ENCODE measurements at places on chromosomes 12 and 14.

DNA sequence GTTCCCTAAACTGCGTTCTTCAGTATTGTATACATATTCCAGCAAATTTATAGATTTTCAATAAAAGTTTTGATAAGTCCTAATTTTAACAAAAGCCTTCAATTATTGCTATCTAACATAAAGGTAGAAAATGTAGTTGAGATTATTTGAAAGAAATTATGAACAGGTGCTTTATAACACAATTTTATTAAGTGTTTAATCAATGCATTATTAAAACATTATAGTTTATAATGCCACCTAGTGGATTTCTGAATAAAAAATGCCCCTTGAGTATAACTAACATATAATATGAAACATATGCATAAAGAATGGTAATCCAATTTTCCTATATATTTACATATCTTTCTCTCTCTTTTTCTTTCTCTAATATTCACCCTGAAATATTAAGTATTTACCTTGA, 515.3 kb downstream of the SLC6A15 start:
- DNase-seq: no peak

- no peak for DNase-seq
These were observed 115.0 kb downstream of the DACT1 start for GRCh38 chr14:58752771-58753201.

DNA sequence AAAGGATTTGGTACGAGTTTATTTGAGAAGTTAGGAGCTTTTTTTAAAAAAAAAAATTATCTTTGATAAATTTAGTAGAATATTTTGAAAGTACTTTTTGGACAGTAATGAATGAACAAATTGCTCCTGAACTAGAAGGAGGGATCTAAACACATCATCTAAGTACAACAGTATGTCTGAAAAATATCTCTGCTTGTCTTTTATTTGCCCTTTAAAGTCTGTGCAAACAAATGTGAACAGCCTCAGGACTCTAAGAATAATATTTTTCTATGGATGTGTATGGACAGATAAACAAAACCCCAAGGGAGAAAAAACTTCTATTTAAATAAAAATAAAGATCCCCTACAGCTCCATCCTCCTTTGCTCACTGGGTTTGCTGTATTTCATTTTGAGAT, 19.5 kb downstream of the FBXL14 start:
- no peak for DNase-seq

DNA sequence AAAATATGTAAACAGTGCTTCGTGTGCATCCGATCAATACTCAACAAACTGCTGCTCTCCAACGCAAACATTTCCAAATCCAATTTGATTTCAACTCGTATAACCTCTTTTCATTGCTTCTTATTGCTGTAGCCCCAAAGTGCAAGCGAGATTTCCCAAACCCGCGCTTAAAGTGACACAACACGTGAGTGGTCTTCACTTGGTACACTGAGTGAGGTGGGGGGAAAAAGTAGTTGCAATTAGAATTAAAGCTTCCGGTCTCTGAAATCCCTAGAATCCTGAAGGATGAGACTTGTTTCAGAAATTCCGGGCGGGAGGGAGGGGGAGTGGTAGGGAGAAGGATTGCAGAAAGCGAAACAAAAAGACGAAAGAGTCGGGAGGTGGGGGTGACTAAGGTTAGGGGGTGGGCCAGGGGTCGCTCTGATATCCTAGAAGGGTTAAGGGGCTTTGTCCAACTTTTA, 387.5 kb downstream of the BCAT1 start:
- no peak for DNase-seq

DNA sequence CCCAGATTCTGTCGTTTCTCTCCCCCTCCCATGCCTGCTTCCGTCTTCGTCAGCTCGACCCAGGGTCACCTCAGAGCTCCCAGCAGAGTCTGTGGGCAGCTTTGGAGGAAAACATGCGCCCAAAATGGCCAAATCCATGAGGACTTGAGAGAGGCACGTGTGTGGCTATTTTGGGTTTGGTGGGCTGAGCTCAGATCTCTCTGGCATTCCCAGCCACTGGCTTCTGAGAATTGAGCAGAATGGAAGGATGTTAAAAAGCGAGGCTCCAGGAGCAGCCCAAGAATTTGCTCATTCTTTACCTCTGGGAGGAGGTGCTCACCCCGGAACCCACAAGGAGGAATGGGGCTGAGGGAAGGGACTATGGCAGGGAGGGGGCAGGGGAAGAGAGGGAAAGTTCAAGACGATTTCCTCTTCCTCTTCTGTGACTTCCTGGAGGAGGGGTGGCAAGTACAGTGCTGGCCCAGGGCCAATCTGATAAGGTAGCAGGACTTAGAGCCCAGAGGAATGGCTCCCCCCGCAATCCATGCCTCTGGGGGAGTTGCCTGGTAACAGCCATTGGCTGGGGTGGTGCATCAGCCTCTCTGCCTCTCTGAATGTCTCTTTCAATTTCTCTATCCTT, 20.1 kb downstream of the TSPAN9 start:
- no peak for DNase-seq

- DNase-seq: no peak
These were observed 92.1 kb upstream of the CEP83 start for GRCh38 chr12:94551810-94552209.

DNA sequence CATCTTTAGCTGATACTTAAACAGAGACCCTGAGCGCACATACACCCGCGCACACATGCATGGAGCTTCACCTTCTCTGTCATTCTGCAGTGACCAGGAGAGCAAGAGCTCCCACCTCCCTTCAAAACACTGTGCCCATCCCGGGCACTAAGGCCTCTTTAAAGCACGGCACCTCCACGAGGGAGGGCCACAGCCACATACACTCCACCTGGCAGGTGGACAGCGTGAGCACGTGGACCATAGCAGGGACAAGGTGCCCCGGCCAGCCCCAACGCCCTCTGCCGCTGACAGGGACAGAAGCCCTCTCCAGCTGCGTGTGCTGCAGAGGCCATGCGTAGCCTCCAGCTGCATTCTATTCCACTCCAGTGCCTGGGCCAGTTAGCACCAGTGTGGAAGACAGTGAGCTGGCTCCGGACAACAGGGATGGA, 5.4 kb downstream of the GAPDH start:
- DNase-seq: peak; percentile 52

DNA sequence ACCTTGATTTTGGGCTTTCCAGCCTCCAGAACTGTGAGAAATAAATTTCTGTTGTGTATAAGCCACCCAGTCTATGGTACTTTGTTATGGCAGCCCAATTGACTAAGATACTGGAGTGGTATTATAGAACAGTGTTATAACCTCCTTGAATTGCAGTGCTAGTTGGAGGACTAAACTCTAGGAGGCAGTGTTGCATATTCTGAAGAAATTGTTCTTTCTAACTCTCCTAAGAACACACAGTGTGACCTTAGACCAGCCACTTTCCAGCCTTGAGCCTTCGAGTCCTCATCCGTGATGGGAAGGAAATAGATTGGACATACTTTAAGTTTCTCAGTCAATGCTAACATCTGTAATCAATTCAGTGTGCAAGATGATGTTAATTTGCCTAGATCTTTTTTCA, 22.4 kb upstream of the LRRC10 start:
- no peak for DNase-seq

DNA sequence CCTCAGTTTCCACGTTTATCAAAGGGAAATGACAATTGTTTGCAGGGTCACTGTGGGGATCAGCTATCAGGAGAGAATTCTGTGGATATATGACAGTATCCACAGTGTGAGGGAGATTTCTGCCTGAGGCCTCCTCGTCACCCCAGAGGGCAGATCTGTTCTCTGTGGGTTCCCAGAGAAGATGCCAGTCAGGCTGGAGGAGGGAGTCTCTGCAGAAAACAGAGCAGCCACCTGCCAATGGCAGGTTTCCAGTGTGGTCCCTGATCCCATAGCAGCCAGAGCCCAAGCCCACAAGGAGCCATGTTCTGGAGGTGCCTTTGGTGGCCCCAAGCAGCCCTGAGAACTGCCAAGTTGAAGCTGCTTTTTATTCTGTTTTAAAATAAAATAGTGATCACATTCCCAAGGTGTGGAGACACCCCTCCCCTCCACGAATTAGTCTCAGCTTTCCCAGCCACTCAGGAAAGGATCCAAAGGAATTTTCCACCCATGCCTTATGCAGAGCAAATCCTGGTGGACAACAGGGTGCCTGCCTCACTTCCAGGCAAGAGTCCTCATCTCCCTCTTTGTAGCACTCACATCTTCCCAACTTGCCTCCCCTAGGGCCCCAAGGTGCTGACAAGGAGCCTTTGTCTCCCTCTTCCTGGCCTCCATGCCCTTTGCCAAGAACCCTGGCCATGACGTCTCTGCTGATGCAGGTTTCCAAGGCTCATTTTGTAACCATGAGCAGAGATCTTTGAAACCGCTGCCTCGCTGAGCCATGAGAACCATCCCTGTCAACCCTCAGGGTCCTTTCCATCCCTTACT, 20.4 kb downstream of the CMKLR1 start:
- no peak for DNase-seq

- no peak for DNase-seq
These were observed 53.5 kb downstream of the SLC38A6 start for GRCh38 chr14:61034416-61035120.

GRCh38 chr14:101005447-101005846, 101.9 kb upstream of the RTL1 start:
- no peak for DNase-seq

GRCh38 chr14:82230748-82231147, 697.1 kb upstream of the SEL1L start:
- DNase-seq: no peak

- DNase-seq: no peak
These were observed 27.7 kb upstream of the KLRD1 start for GRCh38 chr12:10279937-10280336.

DNA sequence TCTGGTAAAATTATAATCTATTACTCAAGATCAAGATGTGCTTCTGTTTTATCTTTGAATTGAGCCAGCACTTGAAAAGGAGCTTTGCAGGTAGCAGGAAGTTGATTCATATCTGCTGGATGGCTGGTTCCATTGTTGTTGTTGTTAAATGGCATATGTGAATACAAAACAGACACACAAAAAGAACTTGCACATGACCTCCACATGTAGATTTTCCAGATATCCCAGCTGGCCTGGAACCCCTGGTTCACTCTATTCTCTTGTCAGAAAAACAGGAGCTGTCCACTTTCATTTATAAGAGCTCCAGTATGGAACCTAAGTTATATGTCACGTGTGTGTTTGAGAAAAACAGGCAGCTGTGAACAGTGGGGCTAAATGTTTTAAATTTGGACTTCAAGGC, 273.9 kb downstream of the TMEM132D start:
- DNase-seq: no peak

DNA sequence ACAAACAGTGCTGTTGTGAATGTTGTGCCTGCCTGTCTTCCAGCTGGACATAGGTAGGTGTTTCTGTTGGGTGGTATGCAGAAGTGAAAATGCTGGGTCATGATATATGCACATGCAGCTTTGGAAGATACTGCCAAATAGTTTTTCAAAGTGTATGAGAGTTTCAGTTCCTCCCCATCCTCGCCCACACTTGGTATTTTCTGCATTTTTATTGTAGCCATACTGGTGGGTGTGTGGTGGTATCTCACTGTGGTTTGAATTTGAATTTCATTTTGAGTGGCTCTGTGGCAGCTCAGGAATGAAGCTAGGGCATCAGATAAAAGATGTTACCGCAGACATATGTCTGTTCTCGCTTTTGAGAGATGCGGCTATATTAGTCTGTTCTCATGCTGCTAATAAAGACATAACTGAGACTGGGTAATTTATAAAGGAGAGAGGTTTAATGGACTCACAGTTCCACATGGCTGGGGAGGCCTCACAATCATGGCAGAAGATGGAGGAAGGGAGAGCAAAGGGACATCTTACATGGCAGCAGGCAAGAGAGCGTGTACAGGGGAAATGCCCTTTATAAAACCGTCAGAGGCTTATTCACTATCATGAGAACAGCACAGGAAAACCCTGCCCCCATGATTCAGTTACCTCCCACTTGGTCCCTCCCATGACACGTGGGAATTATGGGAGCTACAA, 183.1 kb downstream of the CAND1 start:
- no peak for DNase-seq

- DNase-seq: peak; percentile 57
These were observed 179.8 kb downstream of the DPF3 start for GRCh38 chr14:72714094-72714493.

Data from activated T-cell treated with anti-CD3 and anti-CD28 coated beads, Interleukin-2, amount 50 U/mL, for 24 hours (primary cell).